Transverse colon (tissue), 4 donors: ENCODE measurements at places on chromosomes 3 and 15.
A peak's percentile ranks its signal among the peaks of the same experiment; 100 is the strongest.

DNA sequence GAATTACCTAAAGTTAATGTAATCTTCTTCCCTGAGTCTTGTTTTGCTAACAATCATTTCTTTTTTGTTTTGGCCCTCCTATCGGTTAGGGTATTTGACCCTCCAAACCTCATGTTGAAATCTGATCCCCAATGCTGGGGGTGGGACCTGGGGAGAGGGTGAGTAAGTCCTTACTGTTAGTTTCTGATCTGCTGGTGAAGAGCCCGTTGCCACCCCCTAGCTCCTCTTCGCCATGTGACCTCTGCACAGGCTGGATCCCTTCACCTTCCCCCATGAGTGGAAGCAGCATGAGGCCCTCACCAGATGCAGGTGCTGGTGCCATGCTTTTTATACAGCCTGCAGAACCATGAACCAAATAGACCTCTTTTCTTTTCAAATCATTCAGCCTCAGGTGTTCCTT is 62.8 kb upstream of the ADCY5 start:
- no peaks in the 10 kb centered on the region for H3K27me3 ChIP-seq
- no peak overlapping the region for H3K27ac ChIP-seq
- no peak overlapping the region for H3K4me3 ChIP-seq
- no peaks in the 10 kb centered on the region for H3K36me3 ChIP-seq

DNA sequence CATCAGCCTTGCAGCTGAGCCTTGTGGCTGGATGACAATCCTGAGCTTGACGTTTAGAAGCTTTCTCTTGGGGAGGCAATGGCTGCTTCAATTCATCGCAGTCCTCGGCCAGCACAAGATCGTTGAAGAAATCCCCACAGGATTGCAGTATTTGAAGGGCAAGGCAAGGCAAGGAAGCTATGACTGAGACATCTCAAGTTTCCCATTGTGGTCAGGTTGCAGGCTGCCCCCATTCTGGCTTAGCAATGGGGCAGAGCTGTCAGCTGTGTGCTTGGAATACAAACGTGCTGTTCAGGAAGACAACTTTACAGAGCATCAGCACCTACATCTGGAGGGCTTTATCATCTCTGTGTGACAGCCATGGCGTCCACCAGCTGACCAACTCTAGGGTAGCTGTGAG is 275.9 kb upstream of the TBL1XR1 start:
- H3K4me3 ChIP-seq, result no peak overlapping the region
- peaks cover 16% of the 10 kb centered on the region for H3K4me1 ChIP-seq
- H3K27ac ChIP-seq, result no peak overlapping the region
- H3K36me3 ChIP-seq, result no peaks in the 10 kb centered on the region
- DNase-seq, result no peak
- H3K27me3 ChIP-seq, result no peaks in the 10 kb centered on the region

DNA sequence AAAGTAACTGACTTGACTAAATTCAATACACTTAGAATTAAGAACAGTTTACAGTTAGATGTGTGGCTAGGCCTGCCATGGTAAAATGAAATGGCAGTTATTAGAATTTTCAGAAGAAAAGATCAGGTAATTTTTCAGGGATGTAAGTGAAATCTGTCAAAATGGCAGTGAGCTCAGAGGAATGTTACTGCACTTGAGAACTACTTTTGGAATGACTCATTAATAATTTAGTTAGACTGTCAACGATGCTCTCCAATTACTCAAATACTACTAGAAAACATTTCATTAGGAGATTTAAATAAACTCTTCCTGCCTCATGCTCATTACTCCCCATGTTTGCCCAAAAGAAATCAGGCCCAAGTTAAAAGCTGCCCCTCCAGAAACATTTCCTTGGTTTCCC is 84.4 kb downstream of the RFTN1 start:
- no peak for DNase-seq
- no peaks in the 10 kb centered on the region for H3K36me3 ChIP-seq
- no peaks in the 10 kb centered on the region for H3K4me1 ChIP-seq
- H3K27me3 ChIP-seq, result no peaks in the 10 kb centered on the region
- no peak overlapping the region for H3K4me3 ChIP-seq

DNA sequence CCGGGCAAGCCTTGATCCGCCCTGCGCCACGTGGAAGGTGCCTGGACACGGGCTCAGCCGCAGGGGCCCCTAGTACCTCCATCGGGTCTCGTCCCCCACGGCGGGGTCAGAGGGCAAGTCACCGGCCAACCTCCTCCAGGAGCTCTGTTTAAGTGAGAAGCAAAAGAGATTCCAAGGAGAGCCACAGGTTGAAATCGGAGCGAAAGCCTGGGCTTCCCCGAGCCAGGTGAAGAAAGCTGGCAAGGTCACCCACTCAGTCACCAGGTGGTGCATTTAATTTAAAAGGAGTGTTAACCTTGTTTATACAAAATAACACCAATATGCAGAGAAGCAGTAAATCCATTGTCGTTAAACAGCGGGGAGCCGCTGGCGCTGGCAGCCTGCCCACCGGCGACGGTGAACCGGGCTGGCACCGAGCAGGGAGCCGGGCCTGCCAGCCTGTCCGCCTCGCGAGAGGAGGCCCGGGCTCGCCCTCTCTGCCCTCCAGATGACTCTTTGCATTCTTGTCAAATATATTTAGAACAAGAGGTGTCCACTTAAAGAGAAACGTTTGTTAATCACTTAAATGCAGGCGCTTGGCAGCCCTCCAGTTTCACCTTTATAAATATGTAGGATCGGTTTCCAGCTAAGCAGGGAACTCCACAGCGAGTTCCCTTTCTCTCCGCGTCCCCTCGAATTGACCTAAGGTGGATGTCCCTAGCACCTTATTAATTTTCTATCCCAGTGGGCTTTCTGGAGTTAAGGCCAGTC is 277.3 kb upstream of the NR2F2 start:
- peak; percentile 15 for DNase-seq
- H3K4me1 ChIP-seq, result peaks cover 15% of the 10 kb centered on the region
- H3K27me3 ChIP-seq, result peaks cover 47% of the 10 kb centered on the region

DNA sequence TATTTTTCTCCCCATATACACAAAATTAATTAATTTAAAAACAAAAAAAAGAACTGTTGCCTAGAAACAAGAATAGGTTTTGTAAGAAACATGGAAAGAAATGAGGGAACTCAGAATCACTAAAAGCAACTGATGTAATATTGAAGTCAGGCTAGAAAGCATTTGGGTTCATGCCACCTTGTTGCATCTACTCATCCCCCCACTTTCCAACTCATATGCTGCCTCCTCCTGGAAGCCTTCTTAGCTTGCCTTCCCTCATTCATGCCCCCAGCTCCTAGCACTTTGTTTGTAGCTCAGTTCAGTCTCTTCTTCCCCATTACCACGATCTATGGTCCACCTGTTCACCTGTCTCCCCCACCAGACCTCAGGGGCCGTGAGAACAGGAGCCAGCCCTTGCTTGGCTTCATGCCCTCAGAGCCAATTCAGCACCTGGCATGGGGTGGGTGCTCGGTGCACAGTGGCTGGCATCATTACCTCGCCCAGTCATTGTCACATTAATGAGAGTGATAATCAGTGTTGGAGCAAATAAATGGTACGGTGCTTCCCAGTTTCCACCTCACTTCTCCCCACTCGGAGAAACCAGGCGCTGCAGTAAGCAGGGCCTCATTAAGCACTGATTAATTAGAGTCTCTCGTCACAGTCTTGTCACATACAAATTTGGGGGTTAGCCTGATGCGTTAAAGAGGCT is 62.4 kb upstream of the SLC6A1 start:
- no peak overlapping the region for H3K27ac ChIP-seq
- no peaks in the 10 kb centered on the region for H3K36me3 ChIP-seq
- no peaks in the 10 kb centered on the region for H3K27me3 ChIP-seq
- H3K4me3 ChIP-seq, result no peak overlapping the region

GRCh38 chr15:99911816-99912215 is 178.6 kb upstream of the LYSMD4 start:
- no peaks in the 10 kb centered on the region for H3K4me1 ChIP-seq
- no peak overlapping the region for H3K27ac ChIP-seq
- H3K27me3 ChIP-seq, result no peaks in the 10 kb centered on the region
- H3K36me3 ChIP-seq, result no peaks in the 10 kb centered on the region
- DNase-seq, result no peak
- no peak overlapping the region for H3K4me3 ChIP-seq

GRCh38 chr15:42133886-42134502 is 22.4 kb downstream of the PLA2G4F start:
- H3K27ac ChIP-seq, result no peak overlapping the region
- DNase-seq, result peak; percentile 79
- no peaks in the 10 kb centered on the region for H3K27me3 ChIP-seq

- no peak overlapping the region for H3K4me3 ChIP-seq
- H3K36me3 ChIP-seq, result no peaks in the 10 kb centered on the region
- H3K27ac ChIP-seq, result no peak overlapping the region
- H3K27me3 ChIP-seq, result no peaks in the 10 kb centered on the region
- DNase-seq, result no peak
These were observed 60.1 kb downstream of the PXYLP1 start for GRCh38 chr3:141291559-141292355.

GRCh38 chr15:59190291-59190690 is 16.4 kb upstream of the LDHAL6B start:
- H3K27ac ChIP-seq, result peak overlapping the region; percentile 5
- H3K4me3 ChIP-seq, result no peak overlapping the region
- no peak for DNase-seq
- no peaks in the 10 kb centered on the region for H3K27me3 ChIP-seq
- H3K4me1 ChIP-seq, result no peaks in the 10 kb centered on the region
